ENCODE measurements at places on chromosomes 2 and 18. TPM values are rescaled to one million over a fixed set of nuclear protein-coding genes. Genes with fewer than 3 reads are reported as not detected.

GATA6 gene
- 1.3 TPM for polyA plus RNA-seq

CLEC4F gene
- polyA plus RNA-seq, result not detected

SLC5A7 gene
- not detected for polyA plus RNA-seq

ATP6V1C2 gene
- polyA plus RNA-seq, result 0.08 TPM

ZSWIM2 gene
- not detected for polyA plus RNA-seq

PSTPIP2 gene
- 0.22 TPM for polyA plus RNA-seq

CCBE1 gene
- 9.9 TPM for polyA plus RNA-seq

ANKRD29 gene
- 17.4 TPM for polyA plus RNA-seq

TRIM54 gene
- polyA plus RNA-seq, result 0.13 TPM

TMEM185B gene
- 28.7 TPM for polyA plus RNA-seq

DNA sequence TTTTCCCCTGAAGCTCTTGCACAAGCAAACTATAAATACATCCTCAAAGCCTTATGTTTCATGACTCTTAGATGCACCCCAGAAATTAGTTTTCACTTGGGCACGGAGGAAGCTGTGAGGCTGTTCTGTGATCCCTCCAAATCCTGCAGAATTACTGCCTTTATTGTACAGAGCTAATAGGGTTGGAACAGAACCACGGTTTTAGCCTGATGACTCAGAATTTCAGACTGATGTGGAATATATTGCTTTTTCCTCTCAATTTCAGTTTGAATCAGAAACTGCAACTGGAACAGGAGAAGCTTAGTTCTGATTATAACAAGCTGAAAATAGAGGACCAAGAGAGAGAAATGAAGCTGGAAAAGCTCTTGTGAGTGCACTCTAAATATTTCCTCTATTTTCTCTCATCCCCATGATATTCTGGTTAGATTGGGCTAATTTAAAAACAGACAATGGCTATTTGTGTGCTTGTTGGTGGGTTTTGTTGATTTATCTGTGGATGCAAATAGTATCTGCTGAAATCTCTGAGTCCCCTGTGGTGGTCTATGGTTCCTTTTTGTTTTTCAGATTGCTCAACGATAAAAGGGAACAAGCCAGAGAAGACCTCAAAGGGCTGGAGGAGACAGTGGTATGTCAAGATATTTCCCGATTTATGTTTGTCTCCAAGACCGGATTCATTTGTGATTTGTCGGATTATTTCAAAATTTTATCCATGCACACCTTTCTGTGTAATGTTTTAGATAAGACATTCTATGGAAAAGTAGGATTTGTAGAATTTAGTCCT lies 38.2 kb upstream of the LYPD6B start:
- no peak for DNase-seq

DNA sequence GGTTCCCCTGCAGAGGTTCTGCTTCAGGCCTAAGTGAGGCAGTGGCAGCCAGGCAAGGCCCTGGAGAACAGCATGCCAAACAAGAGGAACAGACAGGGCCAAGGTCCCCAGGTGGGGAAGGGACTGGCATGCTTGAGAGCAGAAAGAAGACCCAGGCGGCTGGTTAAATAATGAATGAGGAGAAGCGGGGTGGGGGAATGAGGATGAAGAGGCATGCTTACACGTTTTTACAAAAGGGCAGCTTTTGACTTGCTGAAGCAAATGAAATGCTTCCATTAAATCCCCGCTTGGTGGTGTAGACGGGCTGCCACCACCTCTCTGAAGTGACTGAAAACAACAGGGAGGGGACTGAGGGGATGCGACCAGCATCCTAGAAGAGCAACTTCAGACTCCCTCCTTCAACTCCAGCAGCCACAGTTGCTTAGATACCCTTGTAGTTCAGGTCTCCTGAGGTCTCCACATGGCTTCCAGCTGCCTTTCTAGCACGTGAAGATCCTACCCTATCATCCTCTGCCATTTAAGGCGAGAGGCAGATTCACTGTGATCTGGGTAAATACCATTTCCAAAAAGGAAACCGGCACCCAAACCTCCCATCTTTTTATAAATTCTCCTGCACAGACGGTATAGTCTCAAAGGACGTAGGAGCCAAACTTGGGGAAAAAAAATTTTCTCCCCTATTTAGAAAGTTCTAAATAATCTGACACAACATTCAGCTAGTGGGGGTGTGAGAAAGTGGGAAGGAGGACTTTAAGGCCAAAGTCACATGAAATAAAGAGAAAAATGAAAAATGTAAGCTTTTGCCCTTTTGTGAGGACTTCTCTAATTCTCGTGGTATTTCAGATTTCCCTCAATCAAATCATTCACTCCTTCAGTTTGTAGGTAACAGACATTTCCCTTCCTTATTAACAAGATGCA lies 65.6 kb downstream of the CACNB4 start:
- no peak for DNase-seq

DNA sequence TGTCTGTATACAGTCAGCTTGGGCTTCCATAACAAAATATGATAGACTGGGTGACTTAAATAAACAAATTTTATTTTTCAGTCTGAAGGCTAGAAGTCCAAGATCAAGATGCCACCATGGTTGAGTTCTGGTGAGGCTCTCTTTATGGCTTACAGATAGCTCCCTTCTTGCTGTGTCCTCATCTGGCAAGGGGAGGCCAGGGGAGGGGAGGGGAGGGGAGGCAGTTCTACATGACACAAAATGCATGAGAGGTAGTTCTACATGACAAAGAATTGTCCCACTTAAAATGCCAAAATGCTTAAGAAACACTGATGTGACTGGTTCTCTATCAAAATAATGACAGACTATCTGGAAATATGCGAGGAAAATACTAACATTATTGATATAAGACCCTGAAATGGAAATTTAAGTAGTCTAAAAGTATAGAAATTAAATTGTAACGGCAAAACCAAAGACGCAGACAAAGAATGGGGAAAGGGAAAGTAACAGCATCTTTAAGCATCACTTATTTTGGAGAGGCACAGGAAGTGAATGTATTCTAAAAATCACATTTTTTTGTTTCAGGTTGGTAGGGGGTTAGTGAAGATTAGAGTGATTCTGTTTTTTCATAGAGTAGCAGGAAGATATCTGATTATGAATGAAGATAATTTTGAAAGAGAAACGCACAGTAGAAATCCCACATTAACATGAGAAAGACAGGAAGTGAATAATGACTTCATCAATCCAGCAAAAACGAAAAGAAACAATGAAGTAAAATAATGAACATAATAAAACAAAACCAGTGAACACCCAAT lies 131.4 kb downstream of the STRN start:
- DNase-seq, result no peak

DNA sequence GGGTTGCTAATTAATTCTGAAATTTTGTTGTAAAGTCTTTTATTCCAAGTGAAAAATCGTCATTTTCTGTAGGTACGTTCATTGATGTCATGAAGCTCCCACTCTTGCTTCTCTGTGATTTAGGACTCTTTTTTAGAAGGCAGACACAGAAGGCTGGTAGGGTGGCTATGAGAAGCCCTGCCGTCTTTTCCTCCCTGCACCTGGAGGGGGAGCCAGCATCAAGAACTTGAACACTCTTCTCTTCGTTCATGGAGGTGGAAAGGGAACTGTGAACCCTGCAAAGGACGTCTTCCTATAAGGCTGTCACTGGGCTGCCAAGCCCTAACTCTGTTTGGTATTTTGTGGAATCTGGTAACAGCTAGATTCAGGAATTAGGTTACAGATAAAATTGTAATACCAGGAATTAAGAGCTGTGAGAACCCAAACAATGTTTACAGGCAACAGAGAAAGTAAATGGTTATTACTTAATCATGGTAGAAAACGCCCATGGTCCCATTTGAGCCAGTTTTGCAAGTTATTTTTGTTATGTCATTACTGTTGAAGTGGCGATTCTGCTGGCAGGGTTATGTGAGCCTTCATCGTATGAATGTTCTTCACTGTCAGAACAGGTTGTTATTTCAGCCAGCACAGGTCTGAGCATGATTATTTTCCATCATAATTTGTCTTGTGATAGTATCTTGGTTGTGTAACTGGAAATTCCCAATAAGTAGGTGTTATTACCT lies 112.2 kb downstream of the OSBPL6 start:
- DNase-seq, result peak; percentile 62

- no peak for DNase-seq
These were observed 121.6 kb downstream of the ZRANB3 start for GRCh38 chr2:135409436-135409835.

GRCh38 chr2:85678794-85679672 lies 11.0 kb upstream of the SFTPB start:
- DNase-seq, result peak; percentile 94

DNA sequence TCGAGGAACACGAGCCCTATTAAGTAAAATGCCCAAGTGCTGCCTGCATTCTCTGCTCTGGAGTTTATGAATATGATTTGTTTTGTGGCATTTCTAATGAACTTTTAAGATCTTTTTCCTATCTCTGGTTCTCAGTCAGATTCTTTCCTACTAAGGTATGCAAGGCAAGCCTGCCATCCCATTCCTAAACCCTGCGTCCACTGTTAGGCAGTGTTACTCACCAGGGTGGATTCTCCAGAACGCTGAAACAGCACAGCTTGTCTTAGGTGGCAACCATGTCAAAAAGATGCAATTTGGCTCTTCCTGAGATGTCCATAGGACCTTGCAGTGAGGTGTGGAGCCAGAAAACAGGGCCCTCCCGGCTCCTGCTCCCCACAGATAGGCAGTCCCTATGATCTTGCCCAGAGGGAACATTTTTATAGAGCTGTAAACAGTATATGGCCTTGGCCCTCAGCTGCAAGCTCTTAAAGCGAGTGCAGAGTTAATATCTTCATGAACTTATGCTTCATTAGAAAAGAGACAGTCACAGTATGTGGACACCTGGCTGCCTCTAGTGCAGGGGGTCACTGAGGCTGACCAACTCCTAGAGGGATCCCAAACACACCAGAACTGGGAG lies 84.4 kb downstream of the TPGS2 start:
- DNase-seq, result no peak

- DNase-seq, result no peak
These were observed 1800.4 kb upstream of the CELF4 start for GRCh38 chr18:39365836-39366485.

GRCh38 chr2:36663851-36664695 lies 32.4 kb upstream of the VIT start:
- peak; percentile 55 for DNase-seq

- DNase-seq, result peak; percentile 84
These were observed 42.8 kb downstream of the PLEKHA3 start for GRCh38 chr2:178522950-178523595.

GRCh38 chr2:231527955-231528635 lies 2.1 kb downstream of the NMUR1 start:
- DNase-seq, result no peak

GRCh38 chr2:122414902-122415301 lies 659.5 kb downstream of the TSN start:
- DNase-seq, result no peak

DNA sequence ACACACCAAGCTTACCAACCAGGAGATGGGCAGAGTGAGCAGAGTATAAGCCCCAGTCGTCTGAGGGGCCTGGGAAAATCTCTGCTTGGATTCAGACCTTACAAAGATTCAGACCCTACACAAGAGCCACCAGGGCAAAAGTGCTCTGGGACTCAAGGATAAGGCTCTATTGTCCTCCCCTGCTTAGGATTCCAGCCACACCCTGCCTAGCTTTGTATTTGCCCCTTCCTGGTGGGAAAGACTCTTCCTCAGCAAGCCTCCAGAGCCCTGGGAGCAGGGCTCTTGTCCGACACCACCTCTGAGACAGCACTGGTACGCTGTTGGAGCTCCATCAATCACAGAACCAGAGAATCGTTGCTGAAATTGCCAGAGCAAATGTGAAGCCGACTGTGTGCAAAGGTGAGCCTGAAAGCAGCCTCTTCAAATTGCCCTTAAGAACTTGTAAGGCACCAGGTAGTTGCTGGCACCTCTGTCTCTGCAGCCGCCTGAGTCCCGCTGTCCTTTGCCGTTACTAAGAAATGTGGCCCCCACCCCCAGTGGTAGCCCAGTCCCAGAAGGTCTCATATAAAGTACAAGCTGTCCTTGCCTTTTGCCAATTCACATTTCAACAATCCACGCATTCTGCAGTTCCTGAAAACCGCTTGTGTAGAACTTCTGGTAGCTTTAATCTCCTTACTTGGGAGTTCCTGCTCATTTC lies 148.7 kb downstream of the CTIF start:
- DNase-seq, result no peak

GRCh38 chr2:153163055-153163454 lies 315.5 kb downstream of the RPRM start:
- peak; percentile 56 for DNase-seq

- DNase-seq, result no peak
These were observed 377.9 kb downstream of the TMEM182 start for GRCh38 chr2:103139628-103140268.

DNA sequence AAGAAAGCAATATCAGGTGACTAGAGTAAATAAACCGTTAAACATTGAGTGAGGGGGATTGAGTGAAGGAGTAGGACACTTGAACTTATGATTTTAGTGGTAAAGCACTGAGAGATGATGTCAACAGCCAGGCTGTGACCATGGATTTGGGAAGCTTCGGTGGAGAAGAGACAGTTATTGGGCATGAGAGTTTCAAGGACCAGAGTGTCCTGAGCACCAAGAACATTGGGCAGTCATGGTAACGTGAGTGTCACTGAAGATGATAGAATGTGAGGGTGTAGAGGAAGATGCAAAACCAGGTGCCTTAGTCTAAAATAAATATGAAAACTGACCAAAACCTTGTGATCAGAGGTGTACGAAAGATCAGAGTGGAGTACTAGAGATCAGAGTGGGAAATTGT lies 248.1 kb downstream of the ASXL3 start:
- DNase-seq, result no peak

GRCh38 chr2:123080331-123080730 lies 944.8 kb upstream of the CNTNAP5 start:
- DNase-seq, result no peak

GRCh38 chr18:42574871-42575270 lies 540.6 kb downstream of the RIT2 start:
- no peak for DNase-seq

DNA sequence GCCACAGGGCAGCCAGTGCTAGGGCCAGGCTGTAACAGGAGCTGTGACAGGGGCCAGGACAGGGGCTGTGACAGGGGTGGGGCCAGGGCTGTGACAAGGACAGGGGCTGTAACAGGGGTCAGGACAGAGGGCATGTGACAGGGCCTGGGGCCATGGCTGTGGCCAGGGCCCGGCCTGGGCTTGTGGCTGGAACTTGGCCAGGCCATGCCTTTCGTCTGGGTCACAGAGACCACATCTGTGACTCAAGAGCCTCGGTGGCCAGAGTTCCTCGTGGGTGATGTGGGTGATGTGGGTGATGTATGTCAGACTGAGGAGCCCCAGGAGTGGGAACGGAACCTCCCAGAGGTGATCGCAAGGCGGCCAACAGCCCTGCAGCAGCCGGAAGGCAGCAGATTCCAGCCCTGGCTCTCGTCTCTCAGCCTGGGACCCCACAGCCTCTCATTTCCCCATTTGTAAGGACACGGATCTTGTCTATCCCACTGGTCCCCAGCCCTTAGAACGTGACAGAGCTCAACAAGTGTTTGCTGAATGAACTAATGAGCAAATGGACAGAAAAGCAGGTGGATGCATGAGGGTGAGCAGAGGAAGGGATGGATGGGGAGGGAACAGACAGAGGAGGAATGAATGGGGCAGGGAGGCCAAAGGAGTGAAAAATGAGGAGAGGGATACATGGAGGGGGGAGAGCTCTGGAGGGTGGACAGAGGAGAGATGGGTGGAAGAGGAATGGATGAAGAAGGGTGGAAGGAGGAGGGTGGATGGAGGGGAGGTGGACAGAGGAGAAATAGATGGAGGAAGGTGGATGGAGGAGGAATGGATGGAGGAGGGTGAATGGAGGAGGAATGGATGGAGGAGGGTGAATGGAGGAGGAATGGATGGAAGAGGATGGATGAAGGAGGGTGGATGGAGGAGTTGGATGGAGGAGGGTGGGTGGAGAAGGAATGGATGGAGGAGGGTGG lies 17.3 kb downstream of the ESPNL start:
- no peak for DNase-seq

GRCh38 chr18:58227361-58227930 lies 183.4 kb downstream of the NEDD4L start:
- DNase-seq, result no peak

GRCh38 chr2:217326238-217327022 lies 466.6 kb upstream of the TNP1 start:
- no peak for DNase-seq
